ENCODE measurements at places on chromosomes 5 and 9.

GRCh38 chr5:128836571-128836970 is 128.7 kb upstream of the SLC27A6 start:
- DNase-seq, result no peak

DNA sequence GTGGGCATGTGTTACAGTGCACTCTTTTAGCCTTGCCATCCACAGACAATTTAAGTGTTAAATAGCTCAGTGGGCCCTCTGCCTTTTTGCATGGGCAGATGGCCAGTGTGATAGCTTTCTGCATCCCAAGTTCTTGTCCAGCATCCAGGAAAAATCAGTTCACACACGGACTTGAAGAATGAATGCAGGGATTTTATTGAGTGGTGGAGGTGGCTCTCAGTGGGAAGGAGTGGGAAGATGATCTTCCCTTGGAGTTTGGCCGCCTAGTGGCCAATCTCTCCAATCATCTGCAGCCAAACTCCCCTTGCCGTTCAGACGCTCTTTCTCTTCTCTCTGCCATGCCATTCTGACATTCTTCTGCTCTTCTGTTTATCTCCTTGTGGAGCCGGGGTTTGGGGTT is 322.4 kb upstream of the GRAMD2B start:
- no peak for DNase-seq

GRCh38 chr9:35569206-35569605 is 35.9 kb upstream of the TESK1 start:
- no peak for DNase-seq

- DNase-seq, result no peak
Observed at GRCh38 chr5:80739057-80739456, 84.3 kb upstream of the DHFR start.

DNA sequence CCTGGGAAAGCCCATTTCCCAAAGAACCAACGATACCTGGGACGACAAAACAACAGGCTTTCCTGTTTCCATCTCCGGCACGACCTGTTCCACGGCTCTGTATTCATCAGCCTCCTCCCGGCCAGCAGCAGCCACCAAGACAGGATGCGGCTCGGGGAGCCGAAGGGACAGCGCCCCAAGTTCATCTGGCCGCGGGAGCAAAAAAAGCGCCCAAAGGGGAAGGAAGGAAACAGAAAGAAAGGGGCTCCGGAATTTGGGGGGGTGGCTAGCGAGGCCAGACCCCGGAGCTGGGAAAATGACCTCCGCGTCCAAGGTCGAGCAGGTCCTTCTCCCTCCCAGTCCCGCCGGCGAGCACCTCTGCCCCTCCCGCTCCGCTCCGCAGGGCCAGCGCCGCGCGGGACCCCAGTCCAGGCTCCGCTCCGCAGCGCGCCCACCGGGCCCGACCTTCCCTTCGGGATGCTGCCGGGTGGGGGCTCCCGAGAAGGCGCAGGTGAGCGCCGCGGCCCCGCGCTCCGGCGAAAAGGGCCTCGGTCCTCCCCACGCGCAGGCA is 608 bp downstream of the ELOVL7 start:
- no peak for DNase-seq

Measured in kidney epithelial cell (primary cell).